T-cell (primary cell): ENCODE measurements at places on chromosomes 13 and 19. TPM values are rescaled to one million over a fixed set of nuclear protein-coding genes. Genes with fewer than 3 reads are reported as not detected.

PBX4 gene
- 47.4 TPM for total RNA-seq

SPTBN4 gene
- total RNA-seq, result 0.80 TPM

FUT6 gene
- total RNA-seq, result 0.15 TPM

ZNF793 gene
- 4.9 TPM for total RNA-seq

ZNF44 gene
- total RNA-seq, result 58.5 TPM

EPSTI1 gene
- total RNA-seq, result 15.3 TPM

PRODH2 gene
- total RNA-seq, result not detected

ZNF556 gene
- not detected for total RNA-seq

LIM2 gene
- not detected for total RNA-seq

CEACAM20 gene
- not detected for total RNA-seq

TNFSF13B gene
- 7.2 TPM for total RNA-seq

ATP4A gene
- total RNA-seq, result not detected

TNNT1 gene
- not detected for total RNA-seq

GSX1 gene
- not detected for total RNA-seq

PGLYRP2 gene
- 0.30 TPM for total RNA-seq

ACTL9 gene
- not detected for total RNA-seq

RFPL4AL1 gene
- not detected for total RNA-seq

CGB1 gene
- total RNA-seq, result not detected

KLK2 gene
- not detected for total RNA-seq

IL12RB1 gene
- total RNA-seq, result 26.3 TPM

PLEKHF1 gene
- 23.7 TPM for total RNA-seq

SERTM1 gene
- not detected for total RNA-seq

GRK1 gene
- not detected for total RNA-seq

ATP7B gene
- total RNA-seq, result 1.5 TPM

DLL3 gene
- not detected for total RNA-seq

TNFSF9 gene
- total RNA-seq, result 2.7 TPM

LIPE gene
- total RNA-seq, result 16.2 TPM

C1QTNF9B gene
- total RNA-seq, result not detected

EID2 gene
- 14.4 TPM for total RNA-seq

ZNF491 gene
- total RNA-seq, result 3.5 TPM

SHC2 gene
- total RNA-seq, result 4.4 TPM

LILRB1 gene
- total RNA-seq, result 26.9 TPM

JUND gene
- total RNA-seq, result 272 TPM

GFY gene
- 0.16 TPM for total RNA-seq

WASF3 gene
- 0.36 TPM for total RNA-seq

S1PR5 gene
- 25.0 TPM for total RNA-seq
